ENCODE measurements at places on chromosomes 16 and 17.

DNA sequence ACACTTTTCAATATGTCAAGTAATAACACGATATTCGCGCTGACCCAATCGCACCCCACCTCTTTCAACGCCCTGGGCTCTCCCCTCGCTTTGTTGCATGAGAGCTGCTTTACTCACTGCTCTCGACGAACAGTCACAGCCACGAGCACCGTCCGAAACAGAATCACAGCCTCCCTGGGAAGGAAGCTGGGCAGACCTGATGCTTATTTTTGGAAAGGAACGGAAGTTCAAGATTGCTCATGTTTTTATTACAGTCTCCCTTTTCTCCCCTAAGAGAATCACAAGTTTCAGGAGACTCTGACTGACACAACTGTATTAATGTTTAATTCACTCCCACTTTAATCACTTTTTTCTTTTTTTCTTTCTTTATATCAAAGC, 67.8 kb downstream of the ANKRD11 start:
- no peak for DNase-seq

GRCh38 chr16:23729503-23730424, 16.7 kb upstream of the ERN2 start:
- no peak for DNase-seq

GRCh38 chr17:78796517-78796900, 14.4 kb upstream of the CYTH1 start:
- DNase-seq: no peak

- no peak for DNase-seq
Measured at GRCh38 chr16:82192665-82193064, 22.6 kb upstream of the MPHOSPH6 start.

DNA sequence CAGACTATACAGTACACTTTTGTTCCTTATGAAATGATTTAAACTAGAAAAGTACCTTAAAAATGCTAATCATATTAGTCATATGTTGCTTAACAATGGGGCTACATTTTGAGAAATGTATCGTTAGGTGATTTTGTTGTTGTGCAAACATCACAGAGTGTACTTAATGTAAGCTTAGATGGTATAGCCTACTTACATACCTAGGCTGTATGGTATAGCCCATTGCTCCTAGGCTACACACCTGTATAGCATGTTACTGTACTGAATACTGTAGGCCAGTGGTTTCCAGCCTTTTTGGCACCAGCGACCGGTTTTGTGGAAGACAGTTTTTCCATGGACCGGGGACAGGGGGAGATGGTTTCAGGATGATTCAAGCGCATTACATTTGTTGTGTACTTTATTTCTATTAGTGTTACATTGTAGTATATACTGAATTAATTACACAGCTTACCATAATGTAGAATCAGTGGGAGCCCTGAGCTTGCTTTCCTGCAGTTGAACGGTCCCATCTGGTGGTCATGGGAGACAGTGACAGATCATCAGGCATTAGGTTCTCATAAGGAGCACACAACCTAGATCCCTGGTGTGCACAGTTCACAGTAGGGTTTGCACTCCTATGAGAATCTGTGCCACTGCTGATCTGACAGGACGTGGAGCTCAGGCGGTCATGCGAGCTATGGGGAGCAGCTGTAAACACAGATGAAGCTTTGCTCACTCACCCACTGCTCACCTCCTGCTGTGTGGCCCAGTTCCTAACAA, 35.0 kb upstream of the MRC2 start:
- DNase-seq: no peak

DNA sequence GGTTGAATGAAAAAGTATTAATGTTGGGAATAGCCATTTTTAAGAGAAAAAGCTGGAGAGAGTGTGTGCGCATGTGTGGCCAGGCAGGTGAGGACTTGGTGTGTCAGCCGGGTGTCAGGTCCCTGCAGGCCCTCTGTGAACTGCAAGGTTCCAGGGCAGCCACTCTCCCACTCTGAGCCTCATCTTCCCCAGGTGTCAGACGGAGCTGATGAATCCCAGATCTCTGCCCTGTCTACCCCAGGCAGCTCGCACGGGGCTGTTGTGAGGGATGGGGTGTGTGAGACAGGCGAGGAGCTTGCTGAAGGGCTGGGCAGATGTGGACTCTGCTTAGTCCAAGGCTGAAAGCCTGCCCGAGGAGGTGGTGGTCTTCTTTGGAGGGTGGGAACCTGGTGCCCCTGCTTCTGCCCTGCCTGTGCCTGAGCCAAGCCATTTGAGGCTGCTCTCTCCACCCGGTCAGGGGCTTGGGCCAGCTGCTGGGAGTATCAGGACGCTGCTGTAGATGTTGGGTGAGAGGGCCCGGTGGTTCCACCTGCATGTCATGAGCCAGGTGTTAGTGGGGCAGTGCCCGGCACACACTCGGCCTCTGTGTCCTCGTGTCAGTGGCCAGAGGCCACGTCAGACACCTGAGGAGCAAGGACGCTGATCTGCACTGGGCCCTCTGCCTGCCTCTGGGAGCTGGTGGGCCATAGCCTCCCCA, 122.4 kb downstream of the RAB11FIP4 start:
- DNase-seq: no peak

- DNase-seq: no peak
Measured at GRCh38 chr17:69300222-69300621, 26.7 kb downstream of the ABCA5 start.

GRCh38 chr16:85606904-85607303, 6.2 kb upstream of the GSE1 start:
- no peak for DNase-seq

GRCh38 chr17:39143552-39144093, 7.8 kb downstream of the PLXDC1 start:
- no peak for DNase-seq

DNA sequence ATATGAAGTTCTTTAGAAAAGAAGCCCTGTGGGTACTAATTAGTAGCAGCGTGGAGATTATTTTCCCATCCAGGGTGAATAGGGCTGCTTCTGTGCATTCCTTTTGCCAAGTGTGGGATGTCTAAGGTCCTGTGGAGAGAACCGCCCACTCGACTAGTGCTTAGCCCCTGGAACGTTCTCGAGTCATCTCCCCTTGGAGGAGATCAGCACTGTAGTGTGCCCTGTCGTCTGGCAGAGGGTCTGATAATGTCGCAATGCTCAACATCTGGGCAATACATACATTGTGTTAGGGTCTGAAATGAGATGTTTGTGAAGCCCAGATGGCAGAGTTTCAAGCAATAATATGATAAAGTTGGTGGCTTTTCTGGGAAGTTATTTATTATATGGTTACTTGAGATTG, 64.8 kb downstream of the SPECC1 start:
- DNase-seq: no peak
